Esophagus squamous epithelium (tissue), 5 donors: ENCODE measurements at places on chromosomes 11 and 22.

GRCh38 chr11:68551223-68551622 lies 90.7 kb downstream of the PPP6R3 start:
- peaks cover 10% of the 10 kb centered on the region for H3K4me1 ChIP-seq
- H3K36me3 ChIP-seq: no peaks in the 10 kb centered on the region
- no peaks in the 10 kb centered on the region for H3K27me3 ChIP-seq
- H3K27ac ChIP-seq: no peak overlapping the region
- no peak for DNase-seq
- no peak overlapping the region for H3K4me3 ChIP-seq

DNA sequence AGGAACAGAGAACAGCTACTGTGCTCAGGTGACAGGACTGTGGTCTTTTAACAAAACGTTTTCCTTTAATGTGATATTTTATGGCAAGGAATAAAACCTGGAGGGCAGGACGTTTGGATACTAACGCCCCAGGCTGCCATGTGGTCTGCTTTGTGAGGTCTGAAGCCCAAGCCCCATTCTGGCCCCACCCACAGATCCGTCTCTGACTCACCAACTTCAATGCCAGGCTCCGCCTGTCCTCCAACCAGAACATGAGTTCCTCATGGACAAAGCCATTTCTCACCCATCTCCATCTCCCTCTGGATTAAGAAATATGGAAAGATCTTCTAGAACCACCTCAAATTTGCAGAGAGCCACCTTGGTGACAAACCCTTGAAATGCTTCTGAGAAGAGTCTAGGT lies 148.8 kb downstream of the CRYBB2 start:
- no peak overlapping the region for H3K27ac ChIP-seq
- no peak overlapping the region for H3K4me3 ChIP-seq
- DNase-seq: no peak
- no peaks in the 10 kb centered on the region for H3K27me3 ChIP-seq
- H3K4me1 ChIP-seq: no peaks in the 10 kb centered on the region

GRCh38 chr22:36577019-36577418 lies 48.1 kb upstream of the EIF3D start:
- no peaks in the 10 kb centered on the region for H3K36me3 ChIP-seq
- H3K27me3 ChIP-seq: no peaks in the 10 kb centered on the region
- no peaks in the 10 kb centered on the region for H3K4me1 ChIP-seq
- no peak overlapping the region for H3K4me3 ChIP-seq
- H3K27ac ChIP-seq: no peak overlapping the region

DNA sequence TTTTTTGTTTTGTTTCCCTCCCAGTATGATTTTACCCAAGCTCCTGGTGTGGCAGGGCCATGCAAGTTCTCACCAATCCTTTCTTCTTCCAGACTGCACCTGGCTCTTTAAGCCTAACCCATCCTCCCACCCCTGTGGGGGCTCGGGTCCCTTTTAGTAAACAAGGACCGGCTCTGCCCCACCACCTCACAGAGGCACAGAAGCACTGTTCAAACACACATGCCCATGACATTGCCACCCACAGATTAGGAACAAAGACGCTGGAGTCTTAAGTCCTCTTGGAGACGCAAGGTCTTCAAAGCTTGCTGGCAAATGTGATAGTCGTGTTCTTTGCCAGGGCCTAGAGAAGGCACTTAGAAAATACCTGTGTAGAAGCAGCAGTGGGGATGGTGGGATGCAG lies 18.9 kb downstream of the UQCR10 start:
- peak overlapping the region; percentile 75 for H3K27ac ChIP-seq
- no peak overlapping the region for H3K4me3 ChIP-seq
- DNase-seq: no peak
- H3K4me1 ChIP-seq: peaks cover 76% of the 10 kb centered on the region

DNA sequence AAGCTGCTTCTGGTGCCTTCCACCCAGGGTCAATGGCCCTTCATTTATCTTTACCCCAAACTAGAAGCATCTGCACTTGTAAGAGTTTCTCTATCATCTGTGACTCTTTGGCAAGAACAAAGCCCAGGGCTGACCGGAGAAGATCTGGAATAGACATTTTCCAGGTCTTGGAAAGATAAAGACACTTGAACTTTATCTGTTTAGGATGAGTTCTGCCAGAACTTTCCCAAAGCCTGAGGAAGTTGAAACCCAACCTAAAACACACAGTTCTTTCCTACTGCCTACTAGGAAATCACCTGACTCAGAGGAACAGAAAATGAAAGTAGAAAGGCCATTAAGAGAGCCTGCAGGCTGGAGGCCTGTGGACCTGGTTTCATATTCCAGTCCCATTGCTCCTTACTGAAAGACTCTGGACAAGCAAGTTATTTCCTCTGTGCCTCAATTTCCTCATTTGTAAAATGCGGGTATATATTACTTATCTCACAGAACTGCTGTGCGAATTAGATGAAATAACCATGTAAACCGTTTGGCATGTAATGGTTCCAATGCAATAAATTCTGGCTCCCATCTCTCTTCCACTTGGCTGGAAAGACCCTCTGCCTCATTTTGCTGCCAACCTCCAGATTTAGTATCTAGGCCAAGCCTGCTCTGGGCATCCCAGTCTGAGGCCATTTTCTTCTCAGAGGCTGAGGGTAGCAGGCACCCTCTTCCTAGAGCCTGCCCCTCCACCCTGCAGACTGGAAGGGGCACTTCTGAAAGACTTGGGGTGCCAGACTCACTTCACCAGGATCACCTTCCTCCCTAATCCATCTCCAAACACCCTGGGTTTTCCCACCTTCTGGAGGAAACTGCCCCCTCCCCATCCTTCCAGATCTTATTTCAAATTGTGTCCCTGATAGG lies 1.2 kb downstream of the UBE2L6 start:
- DNase-seq: no peak
- peak overlapping the region; percentile 97 for H3K4me3 ChIP-seq
- H3K27me3 ChIP-seq: no peaks in the 10 kb centered on the region
- peaks cover 7% of the 10 kb centered on the region for H3K4me1 ChIP-seq
- peak overlapping the region; percentile 91 for H3K27ac ChIP-seq

GRCh38 chr11:128279866-128280265 lies 307.5 kb downstream of the ETS1 start:
- no peaks in the 10 kb centered on the region for H3K36me3 ChIP-seq
- no peak overlapping the region for H3K4me3 ChIP-seq
- no peaks in the 10 kb centered on the region for H3K27me3 ChIP-seq
- no peaks in the 10 kb centered on the region for H3K4me1 ChIP-seq

DNA sequence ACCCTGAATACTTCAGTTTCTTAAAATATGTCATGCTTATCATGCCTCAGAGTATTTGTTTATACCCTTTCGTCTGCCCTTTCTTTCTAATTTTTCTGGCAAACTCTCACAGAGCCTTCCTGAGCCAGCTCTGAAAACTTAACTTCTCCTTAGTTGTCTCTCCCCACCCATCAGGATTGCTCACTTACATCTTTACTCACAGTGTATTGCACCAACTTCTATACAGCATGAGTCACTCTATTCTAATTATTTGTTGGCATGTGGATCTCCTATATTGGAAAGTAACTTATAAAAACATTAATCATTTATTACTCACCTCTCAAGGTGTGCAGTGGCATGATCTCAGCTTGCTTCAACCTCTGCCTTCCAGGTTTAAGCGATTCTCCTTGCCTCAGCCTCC lies 114.9 kb downstream of the FANCF start:
- no peak for DNase-seq
- H3K4me3 ChIP-seq: no peak overlapping the region
- no peaks in the 10 kb centered on the region for H3K4me1 ChIP-seq
- H3K27ac ChIP-seq: no peak overlapping the region
- no peaks in the 10 kb centered on the region for H3K27me3 ChIP-seq

GRCh38 chr22:22704156-22704946 lies 59.9 kb downstream of the GGTLC2 start:
- no peaks in the 10 kb centered on the region for H3K4me1 ChIP-seq
- H3K36me3 ChIP-seq: no peaks in the 10 kb centered on the region
- H3K4me3 ChIP-seq: no peak overlapping the region
- no peak for DNase-seq
- no peaks in the 10 kb centered on the region for H3K27me3 ChIP-seq
- no peak overlapping the region for H3K27ac ChIP-seq

DNA sequence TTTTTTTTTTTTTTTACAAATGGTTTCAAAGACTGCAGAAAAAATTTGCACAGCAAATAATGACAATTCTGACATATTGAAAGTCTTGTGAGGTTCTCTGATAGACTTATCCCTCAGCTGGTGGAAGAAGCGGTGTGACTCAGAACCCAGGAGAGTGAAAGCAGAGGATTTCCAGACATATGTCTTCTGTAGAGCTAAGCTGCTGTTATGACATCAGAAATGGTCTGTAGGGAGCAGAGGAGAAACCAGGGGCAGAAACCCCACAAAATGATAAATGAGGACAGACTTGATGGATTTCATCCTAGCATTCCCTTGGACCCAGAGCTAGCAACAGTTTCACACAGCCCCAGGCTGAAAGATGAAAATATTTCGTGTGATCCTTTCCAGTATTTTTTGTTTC lies 582.6 kb downstream of the METTL15 start:
- no peaks in the 10 kb centered on the region for H3K36me3 ChIP-seq
- no peaks in the 10 kb centered on the region for H3K27me3 ChIP-seq
- no peak overlapping the region for H3K4me3 ChIP-seq
- H3K4me1 ChIP-seq: no peaks in the 10 kb centered on the region

DNA sequence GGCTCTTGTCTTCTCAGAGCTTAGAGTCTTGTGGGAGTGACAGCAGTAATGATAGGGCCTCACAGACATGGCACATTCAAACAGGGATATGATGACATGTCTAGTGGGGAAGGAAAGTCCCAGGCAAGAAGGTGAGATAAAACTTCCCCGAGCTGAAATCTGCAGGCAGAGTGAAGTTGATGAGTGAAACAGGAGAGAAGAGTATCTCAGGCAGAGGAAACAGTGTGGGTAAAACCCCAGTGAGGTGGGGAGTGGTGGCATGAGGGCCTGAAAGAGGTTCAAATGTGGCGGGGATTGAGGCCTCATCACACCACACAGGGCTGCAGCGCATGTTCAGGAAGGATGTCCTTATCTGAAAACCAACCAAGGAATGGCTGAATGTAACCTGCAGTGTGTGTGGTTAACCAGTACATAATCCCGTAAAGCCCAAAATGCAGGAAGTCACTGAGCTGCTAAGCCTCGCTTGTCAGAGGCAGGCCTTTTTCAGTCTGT lies 153.8 kb upstream of the E2F8 start:
- no peak overlapping the region for H3K27ac ChIP-seq
- DNase-seq: no peak
- no peaks in the 10 kb centered on the region for H3K36me3 ChIP-seq
- H3K4me3 ChIP-seq: no peak overlapping the region
- no peaks in the 10 kb centered on the region for H3K4me1 ChIP-seq
- peaks cover 7% of the 10 kb centered on the region for H3K27me3 ChIP-seq

DNA sequence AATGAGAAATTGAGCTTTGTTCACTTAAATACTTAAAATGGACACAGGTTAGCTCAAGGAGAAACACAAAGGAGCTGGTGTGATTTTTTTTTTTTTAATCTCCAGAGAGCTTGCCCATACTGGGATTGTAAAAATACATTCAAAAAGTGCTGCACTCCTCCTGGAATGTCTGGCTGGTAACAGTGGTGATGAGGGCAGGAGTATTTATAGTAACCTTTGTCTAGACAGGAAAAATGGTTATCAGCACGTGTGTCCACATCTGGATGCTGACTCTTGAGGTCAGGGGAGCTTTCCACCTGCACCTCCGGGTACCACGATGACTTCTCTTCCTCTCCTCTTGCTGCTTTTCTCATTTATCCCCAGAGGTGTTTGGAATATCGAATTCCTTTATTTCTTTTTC lies 30.1 kb downstream of the EXT2 start:
- DNase-seq: no peak
- H3K27ac ChIP-seq: no peak overlapping the region
- no peak overlapping the region for H3K4me3 ChIP-seq
- no peaks in the 10 kb centered on the region for H3K27me3 ChIP-seq
- H3K4me1 ChIP-seq: no peaks in the 10 kb centered on the region

DNA sequence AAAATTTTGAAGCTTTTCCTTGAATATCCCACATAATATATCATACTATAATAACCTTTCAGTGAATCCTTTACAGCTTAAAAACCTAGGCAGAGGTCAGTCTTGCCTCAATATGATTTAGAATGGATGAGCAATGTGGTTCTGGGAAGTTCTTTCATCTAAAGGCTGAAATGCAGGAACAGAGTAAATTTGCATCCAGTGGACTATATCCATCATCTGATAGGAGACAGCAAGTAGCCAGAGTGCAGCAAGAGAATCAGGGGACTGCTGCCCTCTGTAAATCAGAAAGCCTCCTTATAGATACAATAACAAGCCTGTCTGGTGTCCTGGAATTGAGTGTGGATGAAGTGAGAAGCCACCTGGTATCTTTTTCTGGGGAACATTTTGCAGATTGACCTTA lies 748.3 kb upstream of the CCDC90B start:
- H3K27ac ChIP-seq: no peak overlapping the region
- no peaks in the 10 kb centered on the region for H3K27me3 ChIP-seq
- no peak overlapping the region for H3K4me3 ChIP-seq
- H3K36me3 ChIP-seq: no peaks in the 10 kb centered on the region

GRCh38 chr11:72225411-72225951 lies 914 bp downstream of the INPPL1 start:
- H3K27ac ChIP-seq: peak overlapping the region; percentile 99
- H3K4me3 ChIP-seq: peak overlapping the region; percentile 95
- no peaks in the 10 kb centered on the region for H3K27me3 ChIP-seq
- no peak for DNase-seq

DNA sequence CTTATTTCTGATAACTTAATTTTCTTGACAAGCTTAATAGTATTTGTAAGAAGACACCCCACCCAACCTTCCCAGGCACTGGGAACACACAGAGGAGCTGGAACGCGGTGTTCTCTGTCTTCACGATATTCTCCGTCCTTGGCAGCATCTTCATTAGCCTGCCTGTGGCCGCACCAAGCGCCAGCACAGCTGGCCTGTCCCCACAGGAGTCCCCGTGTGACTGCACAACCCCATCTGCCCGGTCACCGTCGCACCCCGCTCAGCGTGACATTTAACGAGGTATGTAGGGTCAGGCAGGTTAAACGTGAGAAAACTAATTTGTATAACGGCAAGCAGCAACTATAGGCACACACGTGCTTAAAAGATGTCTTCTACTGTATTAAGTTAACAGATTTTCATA lies 293.3 kb downstream of the BRD1 start:
- no peaks in the 10 kb centered on the region for H3K4me1 ChIP-seq
- H3K27me3 ChIP-seq: no peaks in the 10 kb centered on the region
- H3K4me3 ChIP-seq: no peak overlapping the region
- H3K36me3 ChIP-seq: no peaks in the 10 kb centered on the region
- DNase-seq: no peak
- H3K27ac ChIP-seq: no peak overlapping the region
